ENCODE measurements at places on chromosomes 1 and 21.
A peak's percentile ranks its signal among the peaks of the same experiment; 100 is the strongest.

GRCh38 chr1:232589812-232590743 is 39.9 kb downstream of the SIPA1L2 start:
- H3K36me3 ChIP-seq: no peaks in the 10 kb centered on the region
- H3K4me1 ChIP-seq: peaks cover 3% of the 10 kb centered on the region
- DNase-seq: no peak
- no peak overlapping the region for H3K4me3 ChIP-seq
- peak overlapping the region; percentile 42 for H3K27ac ChIP-seq

GRCh38 chr1:207051191-207051943 is at the start of gene YOD1:
YOD1 (minus strand) TSS chr1:207051208; CDS start chr1:207051030, 178 bp downstream.
- peaks cover 22% of the 10 kb centered on the region for H3K36me3 ChIP-seq
- no peak for DNase-seq
- H3K4me1 ChIP-seq: peaks cover 31% of the 10 kb centered on the region
- no peaks in the 10 kb centered on the region for H3K27me3 ChIP-seq
- peak within 1 kb of the TSS; percentile 99 for H3K4me3 ChIP-seq

DNA sequence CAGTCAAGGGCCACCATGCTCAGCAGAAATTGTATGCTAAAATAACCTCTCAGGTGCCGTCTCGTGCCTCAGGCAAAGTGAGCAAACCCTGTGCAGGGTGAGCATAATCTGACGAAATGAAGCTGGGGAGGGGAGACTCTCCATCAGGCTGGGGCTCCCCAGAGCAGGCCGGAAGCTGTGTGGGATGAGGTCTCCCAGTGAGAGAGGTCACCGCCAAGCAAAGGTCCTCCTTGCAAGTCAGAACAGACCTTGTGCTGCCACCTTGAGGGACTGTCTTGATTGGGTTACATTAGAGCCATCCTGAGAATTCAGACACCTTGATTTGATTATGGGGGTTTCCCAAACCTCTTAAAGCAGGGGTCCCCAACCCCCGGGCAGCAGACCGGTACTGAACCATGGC is 64.2 kb downstream of the ZNF684 start:
- no peaks in the 10 kb centered on the region for H3K27me3 ChIP-seq
- H3K4me3 ChIP-seq: no peak overlapping the region
- DNase-seq: no peak

DNA sequence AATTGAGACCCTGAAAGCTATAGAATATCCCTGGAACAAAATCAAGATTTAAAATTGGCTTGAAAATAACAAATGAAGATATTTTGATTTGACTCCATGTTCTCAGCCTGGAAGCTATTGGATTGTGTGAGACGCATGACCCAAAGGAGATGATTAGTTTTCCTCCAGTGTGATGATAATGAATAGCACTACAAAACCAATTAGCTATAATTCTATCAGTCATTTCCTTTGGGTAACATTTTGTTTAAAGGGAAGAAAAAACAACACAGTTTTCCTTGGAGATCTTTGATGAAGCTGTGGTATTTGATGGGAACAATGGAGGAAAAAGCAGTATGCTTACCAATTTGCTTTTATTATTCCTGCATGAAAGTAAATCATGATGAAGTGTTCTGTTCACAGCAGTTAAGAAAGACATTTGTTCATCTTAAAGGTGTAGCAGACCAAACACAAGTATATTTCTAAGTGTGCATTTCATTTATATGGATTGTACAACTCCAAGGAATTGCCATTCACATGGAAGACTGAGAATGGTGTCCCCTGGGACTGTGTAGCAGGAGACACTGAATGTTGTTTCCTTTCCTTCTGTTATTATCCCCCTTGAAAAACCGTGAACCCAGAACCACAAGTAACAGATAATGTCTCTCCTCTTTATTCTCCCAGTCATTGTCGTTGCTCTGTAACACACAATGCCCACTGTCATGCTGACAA is 111.4 kb downstream of the CACHD1 start:
- no peak overlapping the region for H3K4me3 ChIP-seq
- H3K4me1 ChIP-seq: no peaks in the 10 kb centered on the region
- no peaks in the 10 kb centered on the region for H3K36me3 ChIP-seq
- H3K27ac ChIP-seq: no peak overlapping the region
- H3K27me3 ChIP-seq: no peaks in the 10 kb centered on the region
- DNase-seq: no peak

GRCh38 chr1:70504821-70505193 is 93.7 kb downstream of the CTH start:
- H3K36me3 ChIP-seq: no peaks in the 10 kb centered on the region
- DNase-seq: no peak
- H3K27me3 ChIP-seq: no peaks in the 10 kb centered on the region
- no peak overlapping the region for H3K27ac ChIP-seq
- no peaks in the 10 kb centered on the region for H3K4me1 ChIP-seq

- no peaks in the 10 kb centered on the region for H3K4me1 ChIP-seq
- H3K36me3 ChIP-seq: peaks cover 54% of the 10 kb centered on the region
- no peak for DNase-seq
- H3K4me3 ChIP-seq: no peak overlapping the region
- H3K27ac ChIP-seq: no peak overlapping the region
- no peaks in the 10 kb centered on the region for H3K27me3 ChIP-seq
Observed at GRCh38 chr1:67020304-67020703, 33.6 kb downstream of the SLC35D1 start.

Data from thymus (tissue), 14 donors.